ENCODE measurements at places on chromosomes 1 and 21.

DNA sequence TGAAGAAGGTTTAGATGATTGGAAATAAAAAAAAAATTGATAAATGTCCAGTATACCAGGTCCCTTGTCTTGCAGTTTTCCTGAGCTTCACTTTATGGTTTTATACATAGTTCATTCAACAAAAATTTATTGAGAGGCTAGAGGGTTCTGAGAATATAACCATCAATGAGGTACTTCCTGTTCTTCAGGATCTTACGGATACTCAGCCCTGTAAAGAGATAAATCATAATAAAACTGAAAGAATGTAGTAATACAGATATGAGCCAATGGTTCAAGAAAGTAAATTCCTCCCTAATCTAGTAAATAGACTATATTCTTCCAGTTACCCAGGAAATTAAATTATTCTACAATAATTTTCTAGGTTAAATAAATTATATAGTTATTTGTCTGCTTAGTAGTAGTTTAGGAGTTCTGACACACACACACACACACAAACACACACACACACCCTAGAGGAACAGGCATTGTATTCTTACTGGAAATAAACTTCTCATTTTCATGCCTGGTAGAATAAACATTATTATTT lies 70.4 kb upstream of the HMCN1 start:
- no peak for DNase-seq

DNA sequence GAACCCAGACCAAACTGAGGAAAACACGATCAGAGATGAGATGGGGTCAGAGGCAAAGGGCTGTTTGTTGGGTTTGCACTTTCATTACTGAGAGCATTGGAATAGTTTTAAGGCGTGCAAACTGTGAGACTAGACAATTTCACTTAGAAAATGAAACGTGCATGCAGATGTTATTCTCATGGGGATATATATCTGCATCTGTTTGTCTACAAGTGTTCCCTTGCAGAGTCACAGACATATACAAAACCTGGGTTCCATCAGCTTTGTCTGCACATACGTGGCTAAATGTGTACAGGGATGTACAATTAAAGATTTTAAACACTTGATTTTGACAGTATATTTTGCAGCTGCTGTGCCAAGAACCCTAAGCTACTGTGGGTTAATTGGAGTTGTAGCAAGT lies 355.4 kb downstream of the KIF26B start:
- DNase-seq = no peak

- DNase-seq = no peak
Observed at GRCh38 chr1:43065616-43066399, 106.3 kb downstream of the EBNA1BP2 start.

- DNase-seq = peak; percentile 90
Observed at GRCh38 chr1:41919764-41920397, 1.2 kb upstream of the HIVEP3 start.

GRCh38 chr1:197544553-197544952 lies 230.7 kb downstream of the DENND1B start:
- DNase-seq = no peak

GRCh38 chr1:234600418-234601281 lies 9.3 kb downstream of the IRF2BP2 start:
- DNase-seq = no peak

- no peak for DNase-seq
Observed at GRCh38 chr1:183600136-183600535, 9.9 kb upstream of the NCF2 start.

- DNase-seq = no peak
Observed at GRCh38 chr1:1426496-1427105, 5.5 kb upstream of the ANKRD65 start.

- DNase-seq = no peak
Observed at GRCh38 chr1:153337980-153338853, 10.4 kb downstream of the PGLYRP4 start.

DNA sequence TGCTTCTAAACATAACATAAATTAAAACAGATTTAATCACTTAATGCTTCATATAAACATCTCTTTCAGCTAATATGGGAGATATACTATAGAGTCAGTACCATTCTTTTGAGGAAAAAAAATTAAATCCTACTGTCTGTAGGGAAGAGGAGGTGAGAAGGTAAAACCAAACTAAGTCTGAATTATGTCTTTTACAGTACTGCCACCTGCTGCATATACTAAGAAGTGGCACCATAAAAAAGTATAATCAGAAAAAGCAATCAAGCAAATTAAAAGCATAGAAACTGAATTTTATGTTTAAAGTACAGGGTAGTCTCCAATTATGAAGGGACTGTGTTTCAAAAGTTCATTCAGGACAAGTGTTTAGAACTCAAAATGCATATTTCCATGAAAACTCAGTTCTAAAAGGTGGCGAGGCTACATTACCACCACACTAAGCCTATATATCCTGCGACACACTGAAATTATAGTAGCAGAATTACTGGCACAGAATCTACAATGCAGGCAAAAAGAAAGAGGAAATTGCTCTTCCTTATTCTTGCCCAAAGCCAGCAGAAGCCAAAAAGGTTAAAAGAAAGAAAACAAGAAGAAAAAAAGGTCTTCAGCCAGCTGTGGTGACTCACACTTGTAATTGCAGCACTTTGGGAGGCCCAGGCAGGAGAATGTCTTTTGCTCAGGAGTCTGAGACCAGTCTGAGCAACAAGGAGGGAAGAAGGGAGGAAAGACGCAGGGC lies 9.0 kb downstream of the NSL1 start:
- peak; percentile 23 for DNase-seq

- DNase-seq = peak; percentile 74
Observed at GRCh38 chr1:93908394-93909145, 660 bp downstream of the GCLM start.

DNA sequence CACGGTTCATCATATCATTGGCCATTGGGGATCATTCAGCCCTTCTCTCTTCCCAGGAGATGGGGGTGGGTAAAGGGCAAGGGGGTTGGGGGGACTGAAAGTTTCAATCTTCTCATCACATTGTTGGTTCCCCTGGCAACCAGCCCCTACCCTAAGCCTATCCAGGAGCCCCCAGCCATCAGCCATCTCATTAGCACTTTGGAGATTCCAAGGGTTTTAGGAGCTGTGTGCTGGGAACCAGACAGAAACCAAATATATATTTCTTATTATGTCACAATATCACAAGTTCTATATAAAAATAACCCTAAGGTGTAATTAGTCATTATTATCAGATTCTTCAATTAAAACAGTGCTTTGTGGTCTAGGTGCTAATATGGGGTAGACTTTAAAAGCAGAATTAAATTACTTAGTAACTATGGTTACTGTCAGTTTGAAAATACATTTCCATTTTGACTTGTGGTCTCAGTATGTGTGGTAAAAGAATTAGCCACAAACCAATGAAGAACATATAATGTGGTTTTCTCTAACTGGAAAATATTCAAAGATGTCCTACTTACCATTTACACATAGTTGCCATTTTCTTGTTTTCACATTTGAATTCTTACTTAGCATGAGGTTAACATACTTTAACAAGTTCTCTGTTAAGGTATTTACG lies 28.1 kb downstream of the IL23R start:
- peak; percentile 47 for DNase-seq

All from CD8-positive, alpha-beta memory T cell (primary cell).